ENCODE measurements at places on chromosomes 7 and 10.

GRCh38 chr10:79940431-79940830, 8.5 kb downstream of the SFTPD start:
- no peak for DNase-seq

DNA sequence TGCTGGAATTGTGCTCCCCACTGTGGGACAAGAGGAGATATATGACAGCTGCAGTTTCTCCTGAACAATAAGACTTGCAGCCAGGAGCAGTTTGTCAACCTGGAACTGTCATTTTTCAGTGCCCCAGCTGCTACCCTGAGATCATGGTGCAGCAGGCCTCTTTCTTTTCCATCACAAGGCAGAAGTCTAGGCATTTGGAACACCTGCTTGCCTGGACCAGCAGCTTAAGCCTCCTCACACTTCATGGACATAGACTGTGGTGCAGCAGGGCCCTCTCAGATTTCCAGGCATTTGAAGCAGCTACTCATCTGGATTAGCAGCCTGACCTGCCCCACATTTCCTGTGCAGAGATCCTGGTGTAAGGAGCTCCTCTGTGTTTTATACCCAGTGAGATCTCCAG, 450.7 kb upstream of the TEX47 start:
- DNase-seq, result no peak

DNA sequence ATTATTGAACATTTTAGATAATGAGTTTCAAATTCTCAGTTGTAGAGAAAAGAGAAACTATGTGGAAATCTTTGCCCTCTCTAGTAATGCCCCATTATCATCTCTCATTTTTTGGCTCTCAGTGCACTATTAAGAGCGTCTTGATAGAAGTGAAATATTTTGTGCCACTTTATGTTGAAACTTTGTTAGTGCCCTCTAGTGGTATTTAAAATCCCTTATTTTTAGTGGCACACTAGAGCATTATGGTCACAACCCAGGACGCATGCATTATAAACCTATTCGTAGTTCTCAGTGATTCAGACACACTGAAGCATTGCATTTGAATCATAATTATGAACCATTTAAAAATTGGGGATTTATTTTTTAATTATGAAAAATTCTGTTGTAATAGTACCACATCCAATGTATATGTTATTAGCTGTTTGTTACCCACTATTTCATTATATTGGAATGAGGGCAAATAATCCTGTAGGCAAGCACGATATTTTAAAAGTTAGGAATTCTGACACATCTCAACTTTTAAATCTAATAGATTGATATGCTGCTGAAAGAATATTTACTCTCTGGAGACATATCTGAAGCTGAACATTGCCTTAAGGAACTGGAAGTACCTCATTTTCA, 21.9 kb downstream of the PDCD4 start:
- peak; percentile 46 for DNase-seq

- no peak for DNase-seq
Observed at GRCh38 chr7:51031791-51032515, 249.3 kb upstream of the GRB10 start.

DNA sequence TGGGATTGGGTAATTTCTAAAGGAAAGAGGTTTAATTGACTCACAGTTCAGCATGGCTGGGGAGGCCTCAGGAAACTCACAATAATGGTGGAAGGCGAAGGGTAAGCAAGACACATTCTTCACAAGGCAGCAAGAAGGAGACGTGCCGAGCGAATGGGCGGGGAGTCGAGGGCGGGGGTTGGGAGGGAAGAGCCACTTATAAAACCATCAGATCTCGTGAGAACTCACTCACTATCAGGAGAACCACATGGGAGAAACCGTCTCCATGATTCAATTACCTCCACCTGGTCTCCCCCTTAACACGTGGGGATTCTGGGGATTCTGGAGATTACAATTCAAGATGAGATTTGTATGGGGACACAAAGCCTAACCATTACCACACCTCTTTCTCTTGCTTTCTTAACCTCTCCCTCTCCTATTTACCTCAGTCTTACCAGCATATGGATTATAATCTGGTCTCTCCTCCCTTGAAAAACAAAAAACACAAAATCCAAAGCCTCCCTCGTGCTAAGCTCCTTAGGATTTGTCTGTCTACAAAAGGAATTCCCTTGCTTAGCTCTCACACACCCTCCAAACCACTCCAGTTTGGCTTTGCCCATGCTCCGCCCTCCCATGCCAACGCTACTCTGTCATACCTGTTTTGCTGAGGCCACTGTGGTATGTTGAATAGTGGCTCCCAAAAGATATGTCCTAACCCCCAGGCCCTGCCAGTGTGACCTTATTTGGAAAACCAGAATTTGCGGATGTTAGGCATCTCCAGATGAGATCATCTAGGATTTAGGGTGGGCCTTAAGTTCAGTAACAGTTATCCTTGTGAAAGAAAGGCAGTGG, 19.6 kb upstream of the EFCAB10 start:
- peak; percentile 32 for DNase-seq
